ENCODE measurements at places on chromosomes 16 and 17.
A peak's percentile ranks its signal among the peaks of the same experiment; 100 is the strongest.

DNA sequence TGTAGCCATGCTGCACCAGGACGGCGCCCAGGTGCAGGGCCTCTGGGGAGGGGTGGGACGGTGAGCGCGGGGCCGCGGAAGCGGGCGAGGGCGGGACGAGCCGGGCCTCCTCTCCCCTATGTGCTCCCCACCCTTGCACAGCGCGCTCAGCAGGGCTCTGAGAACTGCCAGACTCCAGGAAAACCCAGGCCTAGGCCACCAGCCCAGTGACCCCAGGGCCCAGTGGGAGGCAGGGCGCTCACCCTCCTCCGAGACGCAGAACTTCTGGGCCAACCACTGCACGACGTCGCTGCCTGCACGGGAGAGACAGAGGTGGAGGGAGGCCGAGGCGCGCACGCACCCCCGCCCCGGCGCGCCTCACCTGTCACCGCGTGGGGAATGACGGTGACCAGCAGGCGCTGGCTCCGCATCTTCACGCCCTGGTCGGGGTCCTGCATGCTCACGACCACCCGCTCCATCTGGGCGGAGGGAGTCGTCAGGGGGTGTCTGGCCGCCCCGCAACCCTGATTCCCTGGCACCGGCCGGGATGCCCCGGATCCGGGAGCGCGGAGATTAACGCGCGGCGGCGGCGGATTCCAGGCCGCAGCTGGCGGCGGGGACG lies 603 bp downstream of the RGS11 start:
- no peak for DNase-seq

- no peak for DNase-seq
These were observed 66.6 kb upstream of the ZNF469 start for GRCh38 chr16:88316151-88316550.

DNA sequence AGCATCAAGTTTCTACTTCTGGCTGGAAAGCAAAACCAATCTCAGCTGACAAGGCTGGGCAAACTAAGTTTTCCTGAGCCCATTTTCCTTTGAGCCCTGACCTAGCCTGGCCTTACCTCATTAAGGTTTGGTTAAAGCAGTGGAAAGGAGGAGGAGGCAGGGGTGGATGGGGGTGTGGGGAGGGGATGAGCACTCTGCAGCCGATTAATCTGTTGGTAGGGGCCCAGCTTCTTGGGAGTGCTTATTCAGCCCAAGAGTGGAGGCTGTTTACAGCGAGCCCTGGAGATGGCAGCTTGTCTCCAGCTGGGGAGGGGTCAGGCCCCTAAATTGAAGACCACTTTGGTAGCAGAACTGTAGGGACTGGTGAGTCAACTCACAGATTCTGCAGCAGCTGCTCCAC lies 12.0 kb downstream of the SMCR8 start:
- peak; percentile 59 for DNase-seq

DNA sequence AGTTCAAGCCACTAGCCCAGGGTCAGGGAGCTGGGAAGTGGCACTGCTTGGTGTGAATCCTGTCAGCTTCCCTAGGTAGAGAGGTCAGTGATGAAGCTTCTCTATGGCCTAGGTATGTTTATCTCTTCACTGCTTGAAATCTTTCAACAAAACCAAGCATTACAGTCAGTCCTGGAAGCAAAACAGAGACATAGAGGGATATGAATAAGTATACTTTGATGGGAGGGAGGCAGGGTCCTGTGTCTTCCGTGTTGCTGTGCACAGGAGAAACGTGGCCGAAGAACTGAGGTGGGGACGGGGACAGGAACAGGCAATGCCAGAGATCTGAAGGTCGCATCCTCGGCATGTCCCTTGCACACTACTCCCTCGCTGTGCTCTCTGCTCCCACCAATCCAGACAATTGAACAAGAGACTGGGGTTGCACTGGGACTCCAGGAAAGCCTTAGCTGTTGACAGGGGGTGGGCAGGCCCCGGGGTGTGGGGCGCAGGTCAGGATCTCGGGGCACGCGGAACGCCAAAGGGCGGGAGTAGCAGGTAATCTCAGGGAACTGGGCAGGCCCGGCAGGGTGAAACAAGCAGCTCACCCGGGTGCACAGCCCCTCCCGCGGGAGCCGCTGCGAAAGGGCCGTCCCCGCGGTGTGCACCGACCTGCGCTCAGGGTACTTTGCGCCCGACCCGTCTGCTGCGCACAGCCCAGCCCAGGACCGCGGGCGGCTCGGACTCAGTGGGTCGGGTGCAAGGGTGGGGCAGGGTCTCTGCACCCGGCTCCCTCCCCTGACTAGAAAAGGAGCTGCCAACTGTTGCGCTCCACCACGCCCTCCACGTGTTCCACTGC lies at the start of gene MT1H:
Gene MT1H, plus strand, starts transcription at position 810 of the 835 bp plus-strand sequence. CDS start 71 bp downstream, outside the sequence.
- DNase-seq, result no peak

DNA sequence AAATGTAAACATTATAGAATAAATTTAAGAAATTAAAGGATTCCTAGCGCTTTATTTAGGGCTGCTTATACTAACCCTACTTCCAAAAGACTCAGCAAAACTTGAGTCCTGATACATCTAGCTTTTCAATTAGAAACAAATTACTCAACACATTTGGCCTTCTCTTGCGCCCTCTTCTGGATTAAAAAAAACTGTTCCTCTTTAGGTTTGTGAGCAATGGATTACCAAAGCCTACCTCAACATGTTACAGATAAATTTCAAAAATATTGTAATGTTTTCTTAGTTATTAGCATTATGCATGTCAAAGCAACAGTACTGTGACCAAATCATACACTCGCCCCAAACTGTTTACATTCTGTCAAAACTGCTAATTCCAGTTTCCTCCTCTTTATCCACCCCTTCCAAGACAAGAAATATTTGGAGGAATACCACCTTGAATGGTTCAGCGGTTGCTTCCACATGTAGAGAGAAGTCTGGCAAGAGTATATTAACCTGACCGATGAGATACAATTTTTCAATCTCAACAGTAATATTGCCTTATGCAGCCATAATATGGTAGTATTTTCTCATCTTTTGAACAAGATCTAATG lies 2.7 kb downstream of the NUFIP2 start:
- peak; percentile 59 for DNase-seq

DNA sequence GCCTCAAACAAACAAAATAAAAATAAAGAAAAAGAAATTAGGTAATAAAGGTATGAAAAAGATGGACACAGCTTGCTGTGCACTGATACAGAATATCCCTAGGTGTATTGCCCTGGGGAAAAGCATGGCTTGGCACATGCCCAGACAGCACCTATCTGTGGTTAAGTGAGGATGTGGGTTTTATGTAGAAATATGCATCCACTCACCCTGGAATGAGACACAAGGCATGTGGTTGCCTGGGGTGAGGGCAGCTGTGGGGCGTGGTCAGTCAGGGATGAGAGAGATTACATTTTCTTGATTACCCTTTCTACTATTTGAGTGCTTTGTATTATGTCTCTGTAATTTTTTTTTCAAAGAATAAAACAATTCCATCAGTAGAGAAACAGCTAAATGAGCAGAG lies 6.9 kb downstream of the PLLP start:
- peak; percentile 45 for DNase-seq

- DNase-seq, result no peak
These were observed 5.4 kb downstream of the NTN1 start for GRCh38 chr17:9026741-9027140.

DNA sequence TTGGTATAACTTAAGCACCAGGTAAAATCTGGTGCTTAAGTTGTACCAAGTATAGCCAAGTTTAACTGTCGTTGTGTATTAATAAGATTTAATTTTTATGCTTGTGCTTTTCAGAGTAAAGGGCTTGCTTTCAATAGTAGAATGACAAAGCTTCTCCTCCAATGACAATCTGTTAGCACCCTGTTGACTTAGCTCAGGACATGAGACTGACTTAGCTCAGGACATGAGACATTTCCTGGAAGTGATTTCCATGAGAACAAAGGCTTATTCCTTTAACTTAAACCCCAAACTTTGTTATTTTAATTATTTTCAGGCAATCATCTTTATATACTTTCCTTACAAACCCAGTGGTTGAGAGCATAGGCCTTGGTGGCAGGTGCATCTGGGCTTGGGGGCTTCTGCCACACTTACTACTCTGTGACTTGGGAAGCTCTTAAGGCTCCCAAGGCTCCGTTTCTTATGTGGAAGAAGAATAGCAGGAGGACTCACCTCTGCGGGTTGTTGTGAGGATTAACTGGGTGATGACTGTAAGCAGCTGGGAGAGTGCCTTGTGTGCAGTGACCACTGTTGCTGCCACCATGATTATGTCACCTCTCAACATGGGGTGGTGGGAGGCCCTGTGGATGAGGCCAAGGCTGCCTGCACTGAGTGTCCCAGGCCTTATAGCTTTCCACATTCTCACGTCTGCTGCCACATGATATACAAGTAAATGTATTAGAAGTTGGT lies 59.4 kb upstream of the CMIP start:
- DNase-seq, result no peak

DNA sequence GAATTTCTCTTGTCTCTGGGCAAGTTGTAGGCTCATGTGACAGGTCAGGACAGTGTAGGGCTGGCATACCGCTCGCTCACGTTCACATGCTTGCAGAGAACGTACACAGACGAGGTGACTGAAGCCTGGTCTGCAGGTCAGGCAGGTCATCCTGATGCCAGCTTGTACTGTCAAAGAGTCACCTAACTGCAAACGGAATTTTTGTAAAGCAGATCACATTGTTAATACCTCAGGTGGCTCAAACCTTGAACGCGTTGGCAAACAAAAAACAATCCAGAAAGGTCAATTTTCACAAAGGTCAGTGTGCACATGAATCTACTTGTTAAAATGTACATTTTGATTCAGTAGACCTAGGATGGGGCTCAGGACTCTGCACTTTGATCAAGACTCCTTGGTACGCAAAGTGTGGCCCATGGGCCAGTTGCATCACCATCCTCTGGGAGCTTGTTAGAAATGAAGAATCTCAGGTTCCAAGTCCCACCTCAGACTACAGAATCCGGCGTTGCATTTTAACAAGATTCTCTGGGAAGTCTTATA lies 28.6 kb downstream of the ANKRD40 start:
- DNase-seq, result no peak

- no peak for DNase-seq
These were observed 36.4 kb downstream of the SNX20 start for GRCh38 chr16:50644729-50645128.

GRCh38 chr17:49834118-49834743 lies 13.6 kb downstream of the TAC4 start:
- DNase-seq, result no peak

DNA sequence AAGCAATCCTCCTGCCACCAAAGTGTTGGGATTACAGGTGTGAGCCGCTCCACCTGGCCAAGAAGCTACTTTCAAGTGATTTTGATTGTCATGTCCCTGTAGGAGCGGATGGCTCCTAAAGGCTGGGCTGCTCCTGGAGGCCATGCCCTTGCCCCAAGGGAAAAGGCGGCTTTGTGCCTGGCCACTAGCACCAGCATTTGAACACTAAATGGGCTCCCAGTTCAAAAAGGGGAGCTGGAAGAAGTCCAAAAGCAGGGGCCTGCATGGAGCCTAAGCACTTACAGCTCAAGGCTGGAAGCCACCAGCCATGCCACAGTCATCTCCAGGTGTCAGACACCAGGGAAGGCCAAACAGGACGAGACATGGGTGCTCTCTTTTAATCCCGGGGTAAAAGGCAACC lies 26.8 kb downstream of the SPHK1 start:
- DNase-seq, result no peak

- DNase-seq, result no peak
These were observed 24.9 kb upstream of the RFFL start for GRCh38 chr17:35088356-35088880.

GRCh38 chr17:29514792-29515191 lies 52.0 kb downstream of the ABHD15 start:
- DNase-seq, result peak; percentile 39

GRCh38 chr17:9185142-9185541 lies 163.8 kb downstream of the NTN1 start:
- DNase-seq, result no peak

DNA sequence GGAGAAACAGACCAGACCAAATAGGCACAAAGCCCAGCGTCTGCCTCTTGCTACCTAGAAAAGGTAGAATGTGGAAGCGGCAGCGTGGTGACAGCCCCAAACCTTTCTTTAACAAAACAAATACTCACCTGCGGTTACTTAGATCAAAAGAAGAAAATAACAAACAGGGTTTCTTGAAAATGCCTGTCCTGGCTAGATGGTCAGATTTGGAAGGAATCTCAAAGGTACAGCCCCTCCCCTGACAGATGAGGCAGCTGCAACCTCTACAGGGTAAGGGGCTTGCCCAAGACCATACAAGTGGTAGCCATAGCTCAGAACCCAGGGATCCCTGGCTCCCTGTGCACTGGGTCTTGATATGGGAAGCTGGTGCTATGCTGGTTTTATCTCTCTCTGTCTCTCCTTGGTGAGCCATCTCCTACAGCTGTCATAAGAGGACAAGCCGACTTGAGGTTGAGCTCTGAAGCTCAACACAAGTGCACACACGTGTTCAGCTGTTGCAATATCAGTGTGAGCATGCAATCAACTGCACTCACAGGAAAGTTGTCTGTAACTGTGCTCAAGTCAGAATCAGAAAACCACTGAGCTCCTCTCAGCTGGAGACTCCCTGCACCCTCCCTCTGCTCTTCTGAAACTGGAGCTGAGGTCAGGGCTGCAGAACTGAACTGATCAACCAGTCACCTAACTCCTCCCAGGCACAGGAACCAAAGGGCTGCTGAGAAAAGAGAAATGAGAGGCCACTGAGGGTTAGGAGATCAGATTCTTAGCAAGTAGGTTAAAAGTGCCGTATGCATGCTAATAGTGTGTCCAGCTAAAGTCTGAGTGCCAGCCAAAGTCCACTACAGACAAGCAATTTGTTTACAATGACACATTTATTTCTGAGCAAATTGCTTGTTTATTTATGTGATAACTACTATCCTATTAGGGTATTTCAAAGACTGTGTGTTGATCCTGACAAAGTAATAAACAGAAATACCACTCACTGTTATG lies 6.1 kb upstream of the RNF157 start:
- no peak for DNase-seq

GRCh38 chr17:38741461-38741860 lies 6.7 kb downstream of the PCGF2 start:
- DNase-seq, result no peak

GRCh38 chr16:85302848-85303353 lies 190.6 kb upstream of the CIBAR2 start:
- DNase-seq, result no peak

- DNase-seq, result no peak
These were observed 323.7 kb upstream of the TBX2 start for GRCh38 chr17:61075988-61076387.

GRCh38 chr17:78883533-78884131 lies 19.4 kb downstream of the CEP295NL start:
- DNase-seq, result peak; percentile 92

DNA sequence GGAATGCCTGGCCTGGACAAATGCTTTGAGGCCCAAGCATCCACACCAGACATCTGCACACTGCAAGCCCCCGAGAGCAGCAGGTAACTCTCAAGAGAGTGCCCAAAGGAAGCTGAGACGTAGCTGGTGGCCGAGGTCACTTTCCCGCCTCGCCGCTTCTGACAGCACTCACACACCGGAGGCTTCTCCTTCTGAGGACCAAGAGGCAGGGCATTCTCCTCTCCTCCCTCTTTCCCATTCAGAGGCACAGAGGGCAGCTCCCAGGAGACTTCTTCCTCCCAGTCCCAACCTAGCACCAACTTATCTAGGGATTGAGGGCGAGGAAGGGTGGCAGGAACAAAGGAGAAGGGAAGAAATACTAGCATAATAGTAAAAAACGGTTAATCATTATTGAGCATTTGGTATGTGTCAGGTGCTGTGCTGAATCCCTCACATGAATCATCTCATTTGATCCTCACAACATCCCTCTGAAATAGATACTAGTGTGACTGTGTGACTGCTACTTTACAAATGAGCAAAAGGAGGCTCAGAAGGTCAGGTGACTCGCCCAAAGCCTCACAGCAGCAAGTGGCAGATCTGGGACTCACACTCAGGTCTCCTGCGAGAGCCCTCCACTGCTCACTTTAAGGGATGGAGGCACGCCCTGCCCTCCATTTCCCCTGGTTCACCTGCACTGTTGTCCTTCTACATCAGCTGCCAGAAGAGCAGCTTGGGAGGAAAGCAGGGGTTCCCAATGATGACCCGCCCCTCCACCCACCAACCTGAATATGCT lies 41.8 kb downstream of the MYO18A start:
- DNase-seq, result no peak
